ENCODE measurements at places on chromosomes 3 and 15. TPM values are rescaled to one million over a fixed set of nuclear protein-coding genes. Genes with fewer than 3 reads are reported as not detected.

The PLA1A gene
- 0.32 TPM for total RNA-seq

The SKOR1 gene
- total RNA-seq, result 0.09 TPM

The SLC22A13 gene
- total RNA-seq, result 1.6 TPM

The WDR49 gene
- total RNA-seq, result 0.09 TPM

The FBXO40 gene
- total RNA-seq, result not detected

The GLDN gene
- under 0.01 TPM for total RNA-seq

The KPNA4 gene
- 34.4 TPM for total RNA-seq

The NEK11 gene
- total RNA-seq, result 6.0 TPM

The DUOXA2 gene
- total RNA-seq, result not detected

The IGF2BP2 gene
- 82.7 TPM for total RNA-seq

The CEP19 gene
- total RNA-seq, result 2.5 TPM

The MESP2 gene
- 0.30 TPM for total RNA-seq

The ROPN1B gene
- total RNA-seq, result not detected

The GOLGA6L6 gene
- not detected for total RNA-seq

The GOLGA8K gene
- total RNA-seq, result 0.30 TPM

The IFT57 gene
- total RNA-seq, result 54.3 TPM

The DISP2 gene
- 0.30 TPM for total RNA-seq

The ANKRD63 gene
- not detected for total RNA-seq

The STXBP5L gene
- 2.7 TPM for total RNA-seq

The ZNF80 gene
- not detected for total RNA-seq

The LRRC31 gene
- not detected for total RNA-seq

The RASGRP1 gene
- total RNA-seq, result 0.88 TPM

The SLC28A1 gene
- total RNA-seq, result not detected

The GP5 gene
- total RNA-seq, result 0.14 TPM

The SLC7A14 gene
- total RNA-seq, result 4.9 TPM

The FGD5 gene
- 0.59 TPM for total RNA-seq

The KBTBD8 gene
- total RNA-seq, result 2.9 TPM

The EFCC1 gene
- not detected for total RNA-seq

The ITIH4 gene
- 1.3 TPM for total RNA-seq

The KLF15 gene
- not detected for total RNA-seq

All from smooth muscle cell of the umbilical artery (primary cell).